ENCODE measurements at places on chromosomes 11 and 22.

DNA sequence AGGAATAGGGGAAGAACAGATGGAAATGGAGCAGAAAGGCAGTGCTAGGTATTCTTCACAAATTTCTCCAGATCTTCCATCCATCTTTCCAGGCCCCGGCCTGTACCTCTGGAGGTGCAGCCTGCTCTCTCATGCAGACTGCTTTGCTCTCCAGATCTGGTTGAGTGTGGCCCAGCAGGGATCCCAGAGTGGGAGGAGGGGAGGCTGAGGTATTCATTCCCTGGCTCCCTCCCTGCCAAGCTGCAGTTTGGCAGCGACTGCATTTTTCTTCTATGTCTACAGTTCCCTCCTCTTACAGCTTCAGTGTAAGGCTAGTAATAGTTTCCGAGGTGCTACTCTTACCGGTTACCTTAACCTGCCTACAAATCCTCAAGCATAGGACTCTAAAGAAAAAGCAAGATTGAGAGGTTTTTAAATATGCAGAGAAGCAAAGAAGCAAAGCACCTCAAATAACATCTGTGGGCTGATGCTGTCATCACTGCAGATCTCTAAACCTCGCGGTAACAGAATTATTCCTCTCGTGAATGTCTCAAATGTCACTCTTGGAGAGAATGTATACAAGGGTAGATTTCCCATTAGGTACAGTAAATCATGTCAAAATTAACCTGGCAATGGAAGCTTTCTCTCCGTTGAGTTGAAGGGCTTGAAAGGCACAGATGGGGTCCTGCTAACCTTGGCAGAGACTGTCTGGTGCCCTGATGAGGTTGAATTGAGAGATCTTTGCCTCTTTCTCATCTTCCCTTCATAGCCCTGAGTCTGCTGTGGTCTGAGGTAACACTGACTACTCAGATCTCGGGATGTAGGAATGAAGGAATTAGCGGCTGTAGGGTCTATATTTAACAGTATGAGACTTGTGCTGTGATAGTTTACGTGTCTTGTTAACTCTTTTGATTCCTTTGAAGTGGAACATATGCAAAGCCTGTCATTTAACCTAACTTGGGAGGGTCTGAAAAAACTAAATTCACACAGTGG is 297.9 kb upstream of the C11orf87 start:
- DNase-seq: peak; percentile 52

GRCh38 chr11:235609-235996 is 539 bp downstream of the SIRT3 start:
- DNase-seq: peak; percentile 17

DNA sequence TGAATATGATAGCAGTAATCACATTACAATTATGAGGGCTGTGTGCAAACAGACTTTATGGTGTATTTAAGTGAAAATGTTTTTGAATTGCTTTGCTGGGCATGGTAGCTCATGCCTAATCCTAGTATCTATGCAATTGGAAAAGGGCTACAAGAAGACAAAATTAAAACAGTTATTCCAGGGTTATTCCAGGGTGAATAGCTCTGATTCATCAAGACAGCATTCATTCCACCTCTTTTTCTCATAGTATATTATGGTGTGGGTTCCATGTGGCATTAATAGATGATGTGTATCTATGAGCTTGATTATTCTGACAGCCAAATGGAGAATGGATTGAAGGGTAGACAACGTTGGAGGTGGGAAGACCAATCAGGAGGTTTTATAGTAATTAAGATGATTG is 12.1 kb upstream of the SIDT2 start:
- DNase-seq: no peak

- no peak for DNase-seq
These were observed 215 bp downstream of the ZNRF3 start for GRCh38 chr22:28883657-28883916.

DNA sequence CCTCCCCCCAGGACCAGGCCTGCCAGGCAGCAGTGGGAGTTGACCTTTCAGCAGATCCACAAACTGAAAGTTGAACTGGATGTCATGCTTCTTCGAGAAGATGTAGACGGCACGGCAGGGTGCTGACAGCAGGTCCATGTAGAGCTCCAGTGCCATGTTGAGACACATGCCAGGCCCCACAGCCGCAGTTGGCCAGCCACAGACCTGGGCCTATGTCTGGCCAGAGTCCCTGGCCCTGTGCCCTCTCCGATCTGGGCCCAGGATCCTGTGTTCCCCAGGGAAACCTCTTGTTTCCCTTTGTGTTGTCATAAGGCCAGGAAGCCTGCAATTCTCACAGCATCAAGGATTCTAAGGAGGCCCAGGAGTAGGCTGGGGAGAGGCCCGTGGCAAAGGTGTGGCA is at the start of gene GSTT4:
Gene GSTT4 (minus strand): TSS at position 253 of the 400 bp plus-strand sequence. CDS start 97 bp downstream, at position 156.
- DNase-seq: no peak

- DNase-seq: no peak
These were observed 54.9 kb downstream of the ENDOD1 start for GRCh38 chr11:95144313-95145235.
